NCI-H146 (cell line): ENCODE measurements at places on chromosomes 3 and 15.

DNA sequence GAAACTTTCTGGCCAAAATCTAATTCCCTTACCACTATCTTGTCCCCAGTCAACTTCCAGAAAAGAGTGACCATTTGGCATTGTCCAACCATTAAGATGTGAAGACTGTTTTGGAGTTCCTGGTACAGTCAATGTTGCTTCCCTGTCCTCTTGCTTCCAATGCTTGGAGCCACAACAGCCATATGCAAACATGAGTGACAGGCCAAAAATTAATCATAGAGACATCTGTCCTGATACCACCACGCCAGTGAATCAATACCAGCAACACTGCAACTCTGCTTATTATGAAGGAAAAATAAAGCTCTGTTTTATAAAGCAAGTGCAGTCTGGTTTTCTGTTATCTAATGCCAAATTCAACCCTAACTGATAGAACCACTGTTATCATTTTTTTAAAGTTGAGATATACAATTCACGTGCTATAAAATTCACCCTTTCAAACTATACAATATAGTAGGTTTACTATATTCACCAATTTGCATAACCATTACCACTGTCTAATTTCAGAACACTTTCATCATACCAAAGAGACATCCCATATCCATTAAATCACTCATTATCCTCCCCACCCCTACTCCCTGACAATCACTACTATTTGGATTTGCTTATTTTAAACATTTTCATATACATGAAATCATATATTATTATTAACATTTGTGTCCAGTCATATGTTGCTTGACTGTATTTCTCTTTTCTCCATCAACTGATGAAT is 76.9 kb downstream of the STAG1 start:
- DNase-seq = no peak

DNA sequence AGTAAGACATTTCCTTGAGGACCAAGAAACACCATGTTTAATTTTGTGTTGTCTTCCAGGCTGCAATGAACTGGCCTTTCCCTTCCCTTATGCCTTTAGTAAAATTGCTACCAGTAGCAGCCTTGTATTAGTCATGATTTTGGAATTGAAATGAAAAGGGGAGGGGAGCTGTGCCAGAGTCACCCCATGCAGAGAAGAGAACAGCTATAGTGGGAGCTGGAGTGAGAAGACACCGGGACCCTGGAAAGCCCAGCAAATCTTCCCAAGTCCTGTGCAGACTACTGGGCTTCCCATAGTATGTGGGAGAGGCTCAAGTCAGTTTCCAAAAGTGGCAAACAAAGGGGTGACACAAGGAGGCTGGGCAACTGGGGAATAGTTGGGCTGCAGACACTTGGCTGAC is 178.5 kb downstream of the NR1D2 start:
- DNase-seq = no peak

- no peak for DNase-seq
Measured at GRCh38 chr15:63559753-63560152, 37.4 kb upstream of the FBXL22 start.

- DNase-seq = no peak
Measured at GRCh38 chr3:62097121-62097520, 276.2 kb downstream of the FEZF2 start.

- no peak for DNase-seq
Measured at GRCh38 chr3:71240034-71240433, 343.5 kb downstream of the FOXP1 start.

GRCh38 chr3:31777887-31778286 is 203.2 kb downstream of the OSBPL10 start:
- no peak for DNase-seq

DNA sequence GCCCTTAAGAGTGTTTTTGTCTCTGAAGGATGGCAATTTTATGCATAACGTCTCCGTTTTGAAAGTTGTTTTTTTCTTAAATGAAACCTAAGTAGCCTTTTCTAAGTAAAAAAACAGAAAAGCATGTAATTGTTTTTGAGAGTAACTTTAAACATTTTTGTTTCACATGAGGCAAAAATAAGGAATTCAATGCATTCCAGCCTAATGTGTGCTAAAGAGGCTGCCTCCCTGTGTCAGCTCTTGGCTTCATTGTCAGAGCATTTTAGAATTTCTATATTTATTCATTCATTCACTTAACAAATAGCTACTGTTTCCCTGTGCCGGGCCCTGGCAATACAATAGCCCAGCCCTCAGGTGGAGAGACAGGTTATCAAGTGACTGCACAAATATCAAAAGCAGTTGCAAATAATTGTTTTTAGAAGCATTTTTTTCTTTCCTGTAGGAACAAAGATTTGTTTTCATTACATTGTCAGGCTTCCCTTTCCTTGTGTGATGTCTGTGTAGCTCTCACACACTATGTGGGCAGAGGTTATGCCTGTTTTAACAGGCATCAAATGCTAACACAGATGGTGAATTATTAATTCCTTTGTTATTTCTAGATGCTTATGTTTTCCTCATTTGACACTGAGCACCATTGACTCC is 81.9 kb downstream of the CCK start:
- DNase-seq = peak; percentile 14

DNA sequence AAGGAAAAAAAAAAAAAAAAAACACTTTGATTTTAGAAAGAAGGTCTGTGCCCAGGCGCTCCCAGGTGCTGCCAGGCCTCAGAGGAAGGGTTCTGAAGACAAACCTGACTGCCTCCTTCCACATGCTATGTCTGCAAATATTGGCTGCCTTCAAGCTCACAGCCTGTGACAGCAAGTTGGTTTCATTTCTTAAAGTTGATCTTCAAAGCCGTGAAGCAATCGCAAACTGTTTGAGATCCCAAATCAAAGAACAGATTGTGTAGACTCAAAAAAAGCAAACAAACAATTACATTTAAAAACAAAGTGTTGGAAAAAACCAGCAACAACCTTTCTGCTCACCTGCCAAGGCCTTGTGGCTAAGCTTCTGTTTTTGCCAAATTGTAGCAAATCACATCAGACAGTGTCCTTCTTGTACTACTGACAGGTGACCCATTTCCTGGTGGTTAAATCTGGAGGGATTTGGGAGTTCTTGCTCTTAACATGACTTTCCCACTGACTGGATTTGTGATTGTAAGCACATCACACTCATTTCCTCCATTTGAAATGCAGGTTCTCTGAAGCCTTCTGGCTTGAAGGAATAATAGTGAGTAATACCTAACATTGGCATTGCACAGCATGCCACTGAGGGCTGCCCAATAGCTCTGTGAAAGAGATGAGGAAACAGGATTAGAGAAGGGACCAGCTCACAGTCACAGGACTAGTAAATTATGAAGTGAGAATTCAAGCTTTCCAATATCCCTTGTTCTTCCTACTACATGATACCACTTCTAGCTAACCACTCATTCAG is 502.4 kb downstream of the LPP start:
- DNase-seq = no peak

- DNase-seq = no peak
Measured at GRCh38 chr15:46343196-46343935, 708.5 kb downstream of the SQOR start.

DNA sequence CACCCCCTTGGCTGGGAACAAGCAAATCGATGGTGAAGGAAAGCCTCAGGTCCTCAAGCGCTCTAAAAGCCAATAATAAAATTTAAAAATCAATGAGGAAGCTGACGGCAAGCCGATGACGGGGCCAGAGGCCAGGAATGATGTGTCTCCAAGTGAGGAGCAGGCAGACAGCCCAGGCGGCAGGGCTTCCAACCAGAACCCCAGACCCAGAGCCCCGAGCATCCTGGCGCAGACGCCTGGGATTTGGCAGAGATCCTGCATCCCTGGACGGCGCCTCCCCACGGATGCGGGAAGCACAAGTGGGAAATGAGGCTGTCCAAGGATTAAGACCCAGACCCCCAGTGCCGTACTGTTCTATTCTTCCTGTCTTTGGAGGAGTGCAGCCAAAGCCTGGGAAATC is 123.0 kb upstream of the PROK2 start:
- no peak for DNase-seq

- DNase-seq = peak; percentile 19
Measured at GRCh38 chr3:44761101-44761423, 357 bp downstream of the KIAA1143 start.

- peak; percentile 85 for DNase-seq
Measured at GRCh38 chr3:30934208-30934550, 39.7 kb upstream of the GADL1 start.

GRCh38 chr3:194103983-194104751 is 31.8 kb upstream of the HES1 start:
- DNase-seq = peak; percentile 46

DNA sequence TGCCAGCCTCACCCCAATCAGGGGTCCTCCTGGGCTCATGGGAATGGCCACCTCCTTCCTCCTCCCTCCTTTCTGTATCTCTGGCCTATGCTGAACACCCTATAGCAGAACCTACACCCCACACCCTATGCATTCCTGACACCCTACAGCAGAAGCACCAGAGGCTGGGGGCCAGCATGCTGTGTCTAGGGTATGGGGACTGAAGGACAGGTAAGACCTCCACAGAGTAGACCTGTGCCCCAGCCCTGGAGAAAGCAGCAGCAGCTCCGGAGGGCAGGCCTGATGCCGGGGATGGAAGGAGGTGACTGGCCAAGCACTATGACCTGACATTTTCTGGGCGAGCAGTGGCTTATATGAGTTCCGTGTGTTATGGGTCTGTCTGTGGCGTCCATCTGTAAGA is 66.9 kb downstream of the TLE3 start:
- no peak for DNase-seq

- DNase-seq = no peak
Measured at GRCh38 chr15:25944386-25944785, 81.3 kb upstream of the ATP10A start.

- no peak for DNase-seq
Measured at GRCh38 chr15:70274255-70274880, 176.7 kb upstream of the TLE3 start.

- no peak for DNase-seq
Measured at GRCh38 chr15:31214864-31215489, 111.7 kb upstream of the KLF13 start.

- DNase-seq = no peak
Measured at GRCh38 chr3:23921052-23921511, 4.2 kb downstream of the RPL15 start.

- no peak for DNase-seq
Measured at GRCh38 chr3:66778777-66779176, 219.3 kb upstream of the KBTBD8 start.

GRCh38 chr15:99058421-99058870 is 46.4 kb upstream of the SYNM start:
- DNase-seq = no peak

DNA sequence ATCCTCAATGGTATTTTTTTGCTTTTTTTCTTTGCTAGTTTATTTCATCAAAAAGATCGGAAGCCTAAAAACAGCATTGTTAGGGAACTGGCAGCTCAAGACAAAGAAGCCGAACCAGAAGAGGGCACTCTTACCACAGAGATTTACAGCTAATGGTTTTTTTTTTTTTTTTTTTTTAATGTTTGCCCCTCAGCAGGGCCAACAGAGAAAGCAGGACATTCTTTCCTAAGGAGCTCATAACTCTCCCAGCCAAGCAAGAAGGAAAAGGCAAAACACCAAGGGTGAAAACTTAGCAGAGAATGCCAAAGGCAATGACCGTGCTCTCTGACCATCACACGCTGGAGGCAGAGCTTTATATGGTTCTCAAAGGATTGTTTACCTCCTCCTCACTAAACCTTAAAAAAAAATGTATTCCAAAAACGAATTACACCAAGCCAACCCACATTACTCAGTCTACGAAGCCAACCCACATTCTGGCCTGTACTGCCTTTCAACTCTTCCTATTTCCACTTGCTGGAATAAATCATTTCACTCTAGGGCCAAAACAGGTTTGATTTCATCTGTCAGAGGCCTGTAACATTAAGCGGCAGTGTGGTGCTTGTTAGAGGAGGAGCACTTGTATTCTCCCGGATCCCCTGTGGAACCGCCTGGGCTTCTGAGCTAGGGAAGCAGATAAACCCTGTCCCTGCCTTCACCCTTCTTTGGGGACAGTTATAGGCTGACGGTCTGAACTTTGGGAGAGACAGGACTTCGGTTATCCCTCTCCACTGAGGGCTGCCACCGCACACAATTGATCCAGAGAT is 35.6 kb upstream of the GYG1 start:
- peak; percentile 80 for DNase-seq

DNA sequence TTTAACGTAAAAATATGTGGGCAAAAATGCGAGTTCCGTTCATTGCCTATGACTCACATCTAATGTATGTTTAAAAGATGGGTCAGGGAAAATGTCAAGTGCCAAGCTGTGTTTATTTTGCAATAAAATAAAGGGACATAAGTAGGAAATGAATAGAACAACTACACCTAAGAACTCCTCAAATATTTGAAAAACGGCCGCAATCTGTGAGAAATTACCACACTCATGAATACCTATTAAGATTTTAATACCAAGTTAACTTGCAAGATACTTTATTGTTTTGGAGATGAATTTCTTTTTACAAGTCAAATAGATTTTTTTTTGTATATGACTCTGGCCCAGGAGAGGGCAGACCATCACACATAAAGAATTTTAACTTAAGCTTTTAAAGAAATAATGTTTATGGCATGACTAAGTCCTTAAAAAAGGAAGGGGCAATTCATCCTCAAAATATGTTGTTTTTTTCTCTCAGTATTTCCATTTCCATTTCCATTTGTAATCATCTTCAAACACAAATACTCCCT is 152.7 kb downstream of the SUCNR1 start:
- DNase-seq = peak; percentile 17

- no peak for DNase-seq
Measured at GRCh38 chr15:77667338-77668234, 34.9 kb upstream of the LINGO1 start.

GRCh38 chr3:37624276-37624675 is 237.4 kb upstream of the CTDSPL start:
- no peak for DNase-seq

DNA sequence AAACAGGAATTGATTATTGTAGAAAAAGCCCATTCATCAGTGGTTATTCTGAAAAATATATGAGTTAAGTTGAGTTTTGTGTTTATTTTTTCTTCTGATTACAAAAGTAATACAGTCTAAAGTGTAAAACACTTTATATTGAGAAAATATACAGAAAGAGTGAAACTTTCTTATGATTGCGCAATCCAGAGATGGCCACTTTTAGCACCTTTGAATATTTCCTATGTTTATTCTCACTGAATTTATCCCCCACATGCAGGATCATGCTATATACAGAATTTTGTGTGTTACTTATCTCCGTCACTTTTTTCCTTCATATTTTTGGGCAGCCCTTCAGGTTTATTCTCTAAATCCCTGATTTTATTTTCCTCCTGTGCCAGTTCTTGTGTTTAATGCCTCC is 285.2 kb downstream of the NAALADL2 start:
- DNase-seq = no peak
